ENCODE measurements at places on chromosomes 5 and 9. TPM values are rescaled to one million over a fixed set of nuclear protein-coding genes. Genes with fewer than 3 reads are reported as not detected.

DNA sequence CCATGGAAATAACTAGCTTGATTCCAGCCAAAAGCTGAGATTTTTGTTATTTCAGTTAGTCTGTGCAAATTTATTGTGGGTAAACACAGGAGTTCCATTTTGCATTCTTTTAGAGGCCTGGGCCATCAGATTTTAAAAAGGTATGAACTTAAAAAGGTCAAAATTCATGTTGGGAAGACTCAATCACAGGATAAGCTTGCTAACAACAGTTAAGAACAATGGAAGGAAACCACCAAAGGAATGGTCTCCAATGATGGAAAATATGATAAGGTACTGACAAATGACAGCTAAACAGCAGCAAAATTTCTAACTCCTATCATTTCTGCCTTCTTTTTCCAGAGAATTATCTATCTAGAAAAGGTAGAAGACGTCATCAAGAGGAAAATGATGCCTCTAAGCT is 16.0 kb downstream of the ABITRAM start:
- no peak overlapping the region for H3K27ac ChIP-seq
- H3K4me1 ChIP-seq, result peaks cover 8% of the 10 kb centered on the region
- no peak for DNase-seq

- H3K27ac ChIP-seq, result no peak overlapping the region
- peaks cover 6% of the 10 kb centered on the region for H3K4me1 ChIP-seq
- no peak overlapping the region for H3K4me3 ChIP-seq
- peaks cover 7% of the 10 kb centered on the region for H3K27me3 ChIP-seq
Measured at GRCh38 chr9:86178503-86178902, 79.1 kb upstream of the GOLM1 start.

- no peak for DNase-seq
- H3K27ac ChIP-seq, result no peak overlapping the region
- H3K4me3 ChIP-seq, result no peak overlapping the region
- peaks cover 6% of the 10 kb centered on the region for H3K4me1 ChIP-seq
- no peaks in the 10 kb centered on the region for H3K27me3 ChIP-seq
Measured at GRCh38 chr5:93805616-93806379, 64.4 kb upstream of the POU5F2 start.

The CBY3 gene
- total RNA-seq, result not detected

The NEURL1B gene
- 1.9 TPM for total RNA-seq

The SLC6A18 gene
- not detected for total RNA-seq

Data from HFFc6 (cell line).